A673 (cell line): ENCODE measurements at places on chromosomes 11 and 22.

GRCh38 chr11:76568139-76568538 is 102.4 kb downstream of the LRRC32 start:
- no peak for DNase-seq

DNA sequence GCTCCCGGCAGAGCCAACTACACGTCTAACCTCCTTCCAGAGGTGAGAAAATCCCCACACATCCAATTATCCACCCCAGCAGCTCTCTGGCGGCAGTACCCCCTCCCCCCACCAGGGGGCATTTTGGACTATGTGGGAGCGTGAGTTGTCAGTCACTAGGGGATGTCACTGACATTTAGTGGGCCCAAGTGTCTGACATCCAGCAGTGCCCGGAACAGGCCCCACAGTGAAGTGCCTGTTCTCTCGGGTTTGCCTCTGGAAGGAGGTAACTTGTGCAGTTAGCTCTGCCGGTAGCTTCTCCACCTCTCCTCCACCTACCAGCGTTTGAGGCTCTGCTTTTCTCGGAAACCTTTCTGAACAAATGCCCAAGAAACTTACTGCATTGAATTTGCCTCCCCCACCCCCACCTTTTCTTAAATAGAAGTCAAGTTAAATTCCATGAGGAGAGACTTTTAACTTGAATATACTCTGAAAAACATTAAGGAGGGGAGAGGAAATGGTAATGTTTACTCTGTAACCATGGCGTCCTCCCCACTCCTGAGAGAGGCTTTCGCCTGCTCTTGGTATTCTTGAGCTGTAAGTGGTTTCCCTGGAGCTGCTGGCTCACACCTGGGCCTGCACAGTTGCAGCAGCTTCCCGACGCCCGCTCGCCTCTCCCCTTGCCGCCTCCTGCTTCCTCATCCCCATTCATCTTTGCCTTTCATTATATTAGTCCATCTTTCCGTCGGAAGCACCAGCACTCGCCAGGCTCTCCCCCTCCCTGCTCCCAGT is 112.8 kb downstream of the WNT7B start:
- peak; percentile 82 for DNase-seq

GRCh38 chr11:75920848-75921247 is 105.8 kb downstream of the UVRAG start:
- no peak for DNase-seq

GRCh38 chr22:43562843-43563242 is 151.0 kb downstream of the MPPED1 start:
- no peak for DNase-seq
